ENCODE measurements at places on chromosomes 12 and 14.

DNA sequence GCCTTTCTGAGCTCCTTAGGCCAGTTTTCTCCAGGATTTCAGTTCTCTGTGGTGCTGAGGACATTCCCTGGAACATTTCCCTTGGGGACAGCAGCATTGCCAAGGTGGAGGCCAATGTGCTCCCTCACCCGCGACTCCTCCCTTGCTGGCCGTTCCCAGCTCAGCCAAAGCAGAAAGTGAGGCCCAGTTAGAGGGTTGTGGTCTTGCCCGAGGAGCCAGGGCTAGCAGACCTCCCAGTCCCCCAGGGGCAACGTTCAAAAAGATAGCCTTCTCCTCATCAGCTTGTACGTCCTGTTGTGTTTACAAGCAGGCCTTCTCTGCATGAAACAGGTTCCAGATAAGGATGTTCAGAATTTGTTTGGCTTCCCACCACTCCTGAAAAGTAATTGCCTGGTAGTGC lies 78.4 kb downstream of the SSPN start:
- no peak for DNase-seq

- no peak for DNase-seq
These were observed 52.6 kb downstream of the SAV1 start for GRCh38 chr14:50615552-50615951.

- DNase-seq: no peak
These were observed 10.7 kb upstream of the NEUROD4 start for GRCh38 chr12:55008944-55009585.

GRCh38 chr14:59081720-59082119 lies 106.7 kb upstream of the DAAM1 start:
- DNase-seq: no peak

DNA sequence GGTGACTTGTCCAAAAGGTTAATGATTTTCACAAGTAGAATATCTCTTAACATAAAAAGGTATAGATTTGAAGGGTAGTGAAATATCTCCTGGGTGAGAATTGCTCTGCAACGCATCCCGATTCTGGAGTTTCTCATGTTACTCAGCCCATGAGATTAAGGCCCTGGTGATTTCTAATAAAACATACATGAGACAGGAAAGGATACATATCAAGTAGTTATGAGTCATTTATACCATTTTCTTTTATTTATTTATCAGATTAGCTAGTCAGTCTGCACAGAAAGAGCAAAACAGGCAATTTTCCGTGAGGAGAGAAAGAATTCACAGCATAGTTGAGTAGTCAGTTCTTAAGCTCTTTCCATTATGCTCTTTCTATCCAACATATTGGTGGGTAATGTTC lies 535.6 kb upstream of the ATP2B1 start:
- DNase-seq: no peak

- DNase-seq: no peak
These were observed 95.9 kb downstream of the PUS7L start for GRCh38 chr12:43662736-43663135.

DNA sequence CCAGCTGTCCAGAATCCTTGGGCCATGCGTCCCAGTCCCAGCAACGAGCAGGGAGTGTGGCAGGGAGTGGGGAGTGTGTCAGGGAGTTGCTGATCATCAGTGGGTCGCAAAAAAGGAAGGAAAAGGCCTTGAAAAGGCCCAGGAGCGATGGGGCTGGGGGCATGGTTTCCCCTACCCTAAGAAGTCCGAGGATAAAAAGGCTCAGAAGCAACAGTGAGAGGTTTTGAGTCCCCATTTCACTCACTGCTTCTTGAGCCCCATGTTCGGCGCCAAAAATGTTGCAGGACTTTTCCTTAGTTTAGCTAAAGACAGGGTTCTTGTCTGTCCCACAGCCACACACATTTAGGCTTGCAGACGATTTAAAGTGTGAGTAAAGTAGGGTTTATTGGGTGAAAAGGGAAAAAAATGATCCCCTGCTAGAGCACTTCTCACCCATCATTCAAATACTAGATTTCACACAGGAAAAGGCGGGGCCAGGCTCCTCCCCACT lies 189.5 kb downstream of the KCNC2 start:
- DNase-seq: no peak

DNA sequence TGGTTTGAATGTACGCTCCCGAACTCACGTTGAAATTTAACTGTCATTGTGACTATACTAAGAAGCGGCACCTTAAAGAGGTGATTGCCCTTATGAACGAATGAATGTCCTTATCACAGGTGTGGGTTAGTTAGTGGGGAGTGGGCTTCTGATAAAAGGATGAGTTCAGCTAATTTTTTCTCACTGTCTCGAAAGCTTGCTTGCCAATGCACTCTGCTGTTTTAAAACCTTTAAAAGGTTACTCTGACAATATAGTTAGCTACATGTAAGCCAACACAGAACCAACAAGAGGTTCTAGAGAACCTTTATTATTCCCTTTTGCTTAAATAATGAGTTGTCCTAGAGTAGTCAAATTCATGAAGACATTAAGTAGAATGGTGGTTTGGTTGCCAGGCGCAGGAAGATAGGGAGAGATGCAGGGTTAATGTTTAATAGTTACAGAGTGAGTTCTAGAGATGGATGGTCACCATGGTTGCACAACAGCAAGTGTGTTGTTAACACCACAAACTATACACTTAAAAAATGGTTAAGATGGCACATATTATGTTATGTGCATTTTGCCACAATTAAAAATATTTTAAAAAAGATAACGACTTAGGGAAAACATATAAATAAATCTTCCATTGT lies 26.3 kb downstream of the RTN1 start:
- no peak for DNase-seq

GRCh38 chr14:58243790-58244555 lies 670 bp upstream of the PSMA3 start:
- no peak for DNase-seq

GRCh38 chr14:104929268-104930230 lies 4.9 kb downstream of the PLD4 start:
- no peak for DNase-seq

DNA sequence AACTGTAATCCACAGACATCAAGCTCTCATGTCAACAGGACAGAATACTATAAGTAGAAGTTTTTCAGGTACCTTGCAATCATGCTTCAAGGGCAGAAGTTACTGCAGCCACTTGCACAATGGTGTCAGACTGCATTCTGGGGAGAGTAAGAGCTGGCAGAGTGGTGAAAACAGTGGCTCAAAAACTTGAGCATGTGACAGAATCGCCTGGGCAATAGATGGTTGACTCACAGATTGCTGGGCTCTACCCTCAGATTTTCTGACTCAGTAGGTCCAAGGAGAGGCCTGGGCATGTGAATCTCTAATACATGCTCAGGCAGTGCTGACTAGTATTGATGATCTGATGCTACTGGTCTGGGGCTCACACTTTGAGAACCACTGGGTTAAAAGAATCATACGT lies 187.8 kb downstream of the TBX5 start:
- no peak for DNase-seq

GRCh38 chr12:31525496-31526157 lies 65.3 kb downstream of the DENND5B start:
- DNase-seq: no peak

GRCh38 chr14:32404784-32405573 lies 75.9 kb downstream of the AKAP6 start:
- no peak for DNase-seq
